ENCODE measurements at places on chromosomes 3 and 15.

- peaks cover 4% of the 10 kb centered on the region for H3K4me1 ChIP-seq
- H3K27ac ChIP-seq = no peak overlapping the region
- peaks cover 7% of the 10 kb centered on the region for H3K27me3 ChIP-seq
- H3K36me3 ChIP-seq = no peaks in the 10 kb centered on the region
- DNase-seq = no peak
- no peak overlapping the region for H3K4me3 ChIP-seq
Observed at GRCh38 chr3:13106308-13107001, 33.2 kb upstream of the IQSEC1 start.

DNA sequence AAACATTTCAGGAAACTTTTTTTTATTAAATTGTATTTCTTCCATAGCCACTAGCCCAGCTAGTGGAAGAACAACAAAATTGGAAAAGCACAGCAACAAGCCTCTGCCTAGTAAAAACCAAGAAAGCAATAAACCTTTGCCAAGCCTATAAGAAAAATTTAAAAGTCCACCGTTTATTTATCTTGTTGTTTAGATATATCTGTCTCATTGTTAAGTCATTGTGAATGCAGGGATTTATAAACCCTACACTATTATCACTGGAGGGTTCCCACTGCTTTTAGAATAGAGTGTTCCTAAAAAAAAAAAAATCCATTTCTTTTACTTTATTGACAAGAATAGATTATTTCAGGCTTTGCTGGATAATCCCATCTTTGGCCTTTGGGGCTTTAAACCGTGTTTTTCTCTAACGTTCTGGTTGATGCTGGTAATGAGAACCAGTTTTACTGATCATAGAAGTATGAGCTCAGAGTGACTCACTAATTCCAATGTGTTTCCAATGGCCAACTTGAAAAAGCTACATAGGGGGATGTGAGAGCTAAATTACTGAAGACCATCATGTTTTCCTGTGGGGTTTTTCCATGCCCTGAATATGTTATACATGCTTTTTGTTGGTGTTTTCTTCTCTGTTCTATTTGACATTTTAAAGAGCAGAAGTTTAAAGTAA is 634.1 kb downstream of the RBMS3 start:
- no peak for DNase-seq
- H3K4me3 ChIP-seq = no peak overlapping the region
- no peaks in the 10 kb centered on the region for H3K36me3 ChIP-seq

GRCh38 chr3:189338366-189338765 is 166.6 kb downstream of the TPRG1 start:
- peaks cover 43% of the 10 kb centered on the region for H3K4me1 ChIP-seq
- H3K36me3 ChIP-seq = peaks cover 50% of the 10 kb centered on the region
- no peak overlapping the region for H3K4me3 ChIP-seq
- DNase-seq = no peak
- H3K27me3 ChIP-seq = no peaks in the 10 kb centered on the region

GRCh38 chr15:61336026-61336638 is 107.0 kb upstream of the RORA start:
- peaks cover 2% of the 10 kb centered on the region for H3K27me3 ChIP-seq
- H3K36me3 ChIP-seq = no peaks in the 10 kb centered on the region
- no peaks in the 10 kb centered on the region for H3K4me1 ChIP-seq
- no peak overlapping the region for H3K4me3 ChIP-seq
- no peak overlapping the region for H3K27ac ChIP-seq

DNA sequence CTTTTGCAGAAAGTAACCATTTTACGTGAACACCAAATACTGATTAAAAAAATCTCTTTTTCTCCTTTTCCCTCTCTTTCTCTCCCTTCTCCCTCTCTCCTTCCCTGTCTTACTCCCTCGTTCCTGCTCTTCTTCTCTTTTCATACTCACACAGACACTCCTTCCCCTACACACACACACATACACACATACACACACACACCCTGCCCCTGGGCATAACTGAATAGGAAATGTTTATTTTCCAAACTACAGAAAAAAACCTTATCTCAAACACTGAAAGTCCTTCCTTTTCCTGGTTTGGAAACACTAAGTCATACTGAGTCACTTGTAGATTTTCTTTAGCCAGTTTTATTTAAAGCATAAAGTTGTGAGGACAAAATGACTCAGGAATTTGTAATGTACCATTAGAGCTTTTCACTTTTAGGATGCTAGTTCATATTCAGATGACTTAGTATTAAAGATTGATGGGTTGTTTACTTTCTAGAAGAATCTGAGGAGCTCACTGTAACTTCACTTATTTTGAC is 62.4 kb downstream of the MBNL1 start:
- no peak overlapping the region for H3K4me3 ChIP-seq
- peaks cover 61% of the 10 kb centered on the region for H3K36me3 ChIP-seq
- H3K4me1 ChIP-seq = peaks cover 60% of the 10 kb centered on the region
- peak overlapping the region; percentile 1 for H3K27ac ChIP-seq
- DNase-seq = no peak

DNA sequence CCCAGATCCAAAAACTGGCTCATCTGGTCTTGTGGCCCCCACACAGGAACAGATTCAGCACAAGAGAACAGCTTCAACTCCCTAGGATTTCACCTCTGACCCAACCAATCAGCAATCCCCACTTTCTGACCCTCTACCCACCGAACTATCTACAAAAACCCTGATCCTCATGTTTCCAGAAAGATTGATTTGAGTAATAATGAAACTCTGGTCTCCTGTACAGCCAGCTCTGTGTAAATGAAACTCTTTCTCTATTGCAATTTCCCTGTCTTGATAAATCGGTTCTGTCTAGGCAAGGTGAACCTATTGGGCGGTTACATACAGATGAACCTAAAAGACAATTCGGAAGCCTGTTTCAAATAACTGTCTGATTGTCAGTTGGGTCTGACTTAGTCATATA is 847.6 kb upstream of the ALCAM start:
- no peaks in the 10 kb centered on the region for H3K27me3 ChIP-seq
- DNase-seq = no peak
- H3K4me3 ChIP-seq = no peak overlapping the region
- no peak overlapping the region for H3K27ac ChIP-seq

GRCh38 chr3:171654809-171655208 is 155.5 kb downstream of the PLD1 start:
- no peaks in the 10 kb centered on the region for H3K36me3 ChIP-seq
- peaks cover 4% of the 10 kb centered on the region for H3K4me1 ChIP-seq
- H3K27me3 ChIP-seq = peaks cover 13% of the 10 kb centered on the region
- no peak for DNase-seq

GRCh38 chr3:25372167-25372566 is 55.9 kb upstream of the RARB start:
- no peaks in the 10 kb centered on the region for H3K27me3 ChIP-seq
- no peak for DNase-seq
- no peaks in the 10 kb centered on the region for H3K4me1 ChIP-seq
- H3K4me3 ChIP-seq = no peak overlapping the region
- H3K27ac ChIP-seq = no peak overlapping the region

- no peaks in the 10 kb centered on the region for H3K4me1 ChIP-seq
- H3K36me3 ChIP-seq = no peaks in the 10 kb centered on the region
- H3K4me3 ChIP-seq = no peak overlapping the region
- no peak for DNase-seq
Observed at GRCh38 chr3:100927775-100928174, 65.4 kb downstream of the ABI3BP start.

DNA sequence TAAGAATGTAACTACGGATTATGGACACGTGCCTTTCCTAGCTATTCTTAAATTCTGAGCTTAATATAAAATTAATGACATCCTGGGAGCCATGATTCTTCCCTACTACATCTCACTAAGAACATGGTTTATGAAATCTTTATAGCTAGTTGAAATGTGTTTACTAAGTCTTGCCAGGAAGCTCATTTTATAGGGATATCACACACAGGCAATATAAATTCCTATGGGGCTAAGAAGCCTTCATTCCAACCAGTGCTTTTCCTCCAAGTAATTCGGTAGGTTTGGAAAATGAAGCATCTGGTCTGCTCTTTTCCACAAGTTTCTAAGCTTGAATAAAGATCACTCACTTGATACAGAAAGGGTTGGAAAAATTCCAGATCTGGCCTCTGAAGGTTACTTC is 802.6 kb downstream of the FHIT start:
- peaks cover 1% of the 10 kb centered on the region for H3K4me1 ChIP-seq
- no peaks in the 10 kb centered on the region for H3K27me3 ChIP-seq
- H3K36me3 ChIP-seq = no peaks in the 10 kb centered on the region
- DNase-seq = no peak

DNA sequence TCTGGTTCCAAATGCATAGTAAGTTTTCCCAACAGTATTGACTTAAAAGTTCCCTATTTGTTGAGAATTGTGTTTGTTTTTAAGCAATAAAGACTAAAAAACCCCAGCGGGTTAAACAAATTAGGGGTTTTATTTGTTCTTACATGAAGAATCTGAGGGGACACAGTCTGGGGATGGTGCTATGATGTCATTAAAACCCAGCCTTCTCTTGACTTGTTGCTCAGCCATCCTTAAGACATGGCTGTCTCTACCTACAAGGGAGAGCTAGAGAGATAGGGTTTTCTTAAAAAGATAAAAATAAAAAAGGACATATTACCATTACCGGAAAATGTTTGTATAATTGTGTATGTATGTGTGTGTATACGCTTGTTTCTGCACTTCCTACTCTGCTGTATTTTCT is 11.7 kb upstream of the ARL14 start:
- peaks cover 10% of the 10 kb centered on the region for H3K4me1 ChIP-seq
- H3K27me3 ChIP-seq = no peaks in the 10 kb centered on the region
- H3K27ac ChIP-seq = no peak overlapping the region
- no peaks in the 10 kb centered on the region for H3K36me3 ChIP-seq
- H3K4me3 ChIP-seq = no peak overlapping the region

DNA sequence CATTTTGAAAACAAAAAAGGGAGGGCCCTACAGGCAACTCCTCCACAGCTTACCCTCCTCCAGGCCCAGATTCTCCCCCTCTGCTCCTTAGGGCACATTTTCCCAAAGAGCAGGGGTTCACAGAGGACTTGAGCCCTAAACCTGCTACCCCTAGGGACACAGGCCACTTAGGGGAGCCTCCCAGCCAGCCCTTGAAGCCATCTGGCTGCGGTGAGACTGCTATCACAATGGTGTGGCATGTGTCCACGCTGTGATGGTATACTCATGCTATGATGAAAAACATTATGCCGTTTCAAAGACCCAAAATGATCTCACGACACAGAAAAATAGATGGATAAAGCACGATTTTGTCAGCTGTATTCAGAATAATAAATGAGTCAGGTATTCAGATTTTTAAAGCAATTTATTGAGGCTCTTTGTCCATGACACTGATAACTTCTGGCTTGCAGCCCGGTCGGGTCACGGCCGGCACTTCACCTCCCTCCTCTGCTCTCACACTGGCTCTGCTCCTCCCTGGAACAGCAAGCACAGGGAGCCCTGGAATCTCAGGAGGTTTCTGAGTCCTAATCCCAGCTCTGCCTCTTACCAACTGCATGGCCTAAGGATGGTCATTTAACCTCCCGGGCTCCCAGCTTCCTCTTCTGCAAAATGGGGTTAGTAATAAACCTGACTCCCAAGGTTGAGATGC is 115.3 kb downstream of the MEGF11 start:
- H3K27ac ChIP-seq = no peak overlapping the region
- H3K4me1 ChIP-seq = peaks cover 2% of the 10 kb centered on the region
- no peaks in the 10 kb centered on the region for H3K27me3 ChIP-seq

GRCh38 chr3:53194210-53195065 is 33.4 kb downstream of the PRKCD start:
- peaks cover 5% of the 10 kb centered on the region for H3K36me3 ChIP-seq
- peaks cover 6% of the 10 kb centered on the region for H3K4me1 ChIP-seq
- no peak overlapping the region for H3K4me3 ChIP-seq
- H3K27me3 ChIP-seq = no peaks in the 10 kb centered on the region
- H3K27ac ChIP-seq = no peak overlapping the region

DNA sequence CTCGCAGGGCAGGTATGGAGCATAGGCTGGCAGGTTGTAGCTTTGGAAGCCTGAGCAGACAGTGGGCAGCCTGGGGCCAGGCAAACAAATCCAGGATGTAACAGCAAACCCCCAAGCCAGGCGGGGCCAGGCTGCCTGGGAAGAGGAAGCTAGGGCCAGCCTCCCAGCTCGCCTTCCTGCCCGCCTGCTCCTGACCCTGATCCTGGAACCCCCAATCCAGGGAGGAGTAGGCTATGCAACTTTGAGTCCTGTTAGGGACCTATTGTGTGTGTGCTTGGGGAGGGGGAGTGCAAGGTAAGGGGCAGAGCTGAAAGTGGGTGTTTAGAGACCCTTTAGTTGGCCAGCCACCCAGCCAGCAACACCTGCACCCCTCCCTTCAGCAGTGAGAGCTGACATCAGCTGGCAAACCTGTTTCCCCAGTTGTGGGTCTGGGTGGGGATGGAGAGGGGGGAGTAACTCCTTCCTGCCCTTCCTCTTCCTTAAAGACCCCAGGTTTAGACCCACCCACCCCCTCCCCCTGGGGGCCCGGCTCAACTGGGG is 2.5 kb downstream of the NBEAL2 start:
- H3K4me3 ChIP-seq = peak overlapping the region; percentile 89
- DNase-seq = no peak
- no peaks in the 10 kb centered on the region for H3K27me3 ChIP-seq
- H3K4me1 ChIP-seq = peaks cover 56% of the 10 kb centered on the region
- peak overlapping the region; percentile 71 for H3K27ac ChIP-seq

- H3K4me3 ChIP-seq = no peak overlapping the region
- no peaks in the 10 kb centered on the region for H3K27me3 ChIP-seq
- peaks cover 30% of the 10 kb centered on the region for H3K36me3 ChIP-seq
- H3K27ac ChIP-seq = no peak overlapping the region
- DNase-seq = no peak
- no peaks in the 10 kb centered on the region for H3K4me1 ChIP-seq
Observed at GRCh38 chr3:57910990-57911389, 97.2 kb upstream of the FLNB start.

- no peaks in the 10 kb centered on the region for H3K4me1 ChIP-seq
- no peak for DNase-seq
- H3K27me3 ChIP-seq = no peaks in the 10 kb centered on the region
- no peak overlapping the region for H3K4me3 ChIP-seq
- no peak overlapping the region for H3K27ac ChIP-seq
Observed at GRCh38 chr3:117892431-117892841, 1142.2 kb downstream of the IGSF11 start.

GRCh38 chr15:39588531-39589192 is 7.8 kb downstream of the THBS1 start:
- peaks cover 19% of the 10 kb centered on the region for H3K27me3 ChIP-seq
- H3K36me3 ChIP-seq = no peaks in the 10 kb centered on the region
- H3K27ac ChIP-seq = no peak overlapping the region
- no peak overlapping the region for H3K4me3 ChIP-seq
- H3K4me1 ChIP-seq = peaks cover 2% of the 10 kb centered on the region

- no peaks in the 10 kb centered on the region for H3K27me3 ChIP-seq
- H3K27ac ChIP-seq = no peak overlapping the region
- DNase-seq = no peak
- no peaks in the 10 kb centered on the region for H3K36me3 ChIP-seq
Observed at GRCh38 chr3:143464850-143465249, 345.3 kb downstream of the CHST2 start.

GRCh38 chr3:126746395-126747177 is 42.5 kb downstream of the CHCHD6 start:
- H3K27me3 ChIP-seq = no peaks in the 10 kb centered on the region
- DNase-seq = no peak
- peaks cover 6% of the 10 kb centered on the region for H3K4me1 ChIP-seq
- H3K36me3 ChIP-seq = no peaks in the 10 kb centered on the region
- H3K4me3 ChIP-seq = no peak overlapping the region
- no peak overlapping the region for H3K27ac ChIP-seq

- H3K27me3 ChIP-seq = peaks cover 33% of the 10 kb centered on the region
- H3K36me3 ChIP-seq = no peaks in the 10 kb centered on the region
- H3K27ac ChIP-seq = no peak overlapping the region
- peaks cover 2% of the 10 kb centered on the region for H3K4me1 ChIP-seq
- no peak for DNase-seq
Observed at GRCh38 chr3:46574243-46574646, 8.1 kb upstream of the LRRC2 start.
